IgD-negative memory B cell (primary cell): ENCODE measurements at places on chromosomes 1 and 21. TPM values are rescaled to one million over a fixed set of nuclear protein-coding genes. Genes with fewer than 3 reads are reported as not detected.

The AHCYL1 gene
- 42.5 TPM for polyA plus RNA-seq

The PLPPR5 gene
- not detected for polyA plus RNA-seq

The ACKR1 gene
- polyA plus RNA-seq = not detected

The TTC39A gene
- not detected for polyA plus RNA-seq

The S100A7 gene
- polyA plus RNA-seq = not detected

The SNX27 gene
- polyA plus RNA-seq = 12.9 TPM

The HAO2 gene
- not detected for polyA plus RNA-seq

The ATP6V1G3 gene
- polyA plus RNA-seq = not detected
